ENCODE measurements at places on chromosomes 5 and 9.

DNA sequence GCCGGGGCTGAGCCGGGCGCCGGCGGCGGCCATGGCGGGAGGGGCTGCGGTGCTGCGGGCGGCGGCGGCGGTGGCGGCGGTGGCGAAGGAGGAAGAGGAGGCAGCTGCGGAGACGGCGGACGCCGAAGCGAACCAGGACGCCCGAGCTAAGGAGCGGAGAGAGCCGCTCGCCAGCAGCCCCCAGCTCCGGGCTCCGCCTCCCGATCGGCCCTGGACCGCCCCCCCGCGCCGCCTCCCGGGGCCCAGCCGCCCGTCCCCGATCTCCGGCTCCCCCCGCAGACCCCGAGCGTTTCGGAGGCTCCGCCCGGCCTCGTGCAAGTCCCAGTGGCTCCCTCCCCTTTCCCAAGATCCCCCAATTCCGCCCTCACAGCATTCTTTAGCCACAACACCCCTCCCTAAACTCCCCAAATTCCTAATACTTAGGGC is at the start of gene ASTN2:
TSS of gene ASTN2 (minus strand) at position 152 of the 426 bp plus-strand sequence. CDS start at position 33, 119 bp downstream.
- DNase-seq, result no peak

- DNase-seq, result no peak
Measured at GRCh38 chr9:29449306-29449705, 1876.0 kb upstream of the C9orf72 start.

DNA sequence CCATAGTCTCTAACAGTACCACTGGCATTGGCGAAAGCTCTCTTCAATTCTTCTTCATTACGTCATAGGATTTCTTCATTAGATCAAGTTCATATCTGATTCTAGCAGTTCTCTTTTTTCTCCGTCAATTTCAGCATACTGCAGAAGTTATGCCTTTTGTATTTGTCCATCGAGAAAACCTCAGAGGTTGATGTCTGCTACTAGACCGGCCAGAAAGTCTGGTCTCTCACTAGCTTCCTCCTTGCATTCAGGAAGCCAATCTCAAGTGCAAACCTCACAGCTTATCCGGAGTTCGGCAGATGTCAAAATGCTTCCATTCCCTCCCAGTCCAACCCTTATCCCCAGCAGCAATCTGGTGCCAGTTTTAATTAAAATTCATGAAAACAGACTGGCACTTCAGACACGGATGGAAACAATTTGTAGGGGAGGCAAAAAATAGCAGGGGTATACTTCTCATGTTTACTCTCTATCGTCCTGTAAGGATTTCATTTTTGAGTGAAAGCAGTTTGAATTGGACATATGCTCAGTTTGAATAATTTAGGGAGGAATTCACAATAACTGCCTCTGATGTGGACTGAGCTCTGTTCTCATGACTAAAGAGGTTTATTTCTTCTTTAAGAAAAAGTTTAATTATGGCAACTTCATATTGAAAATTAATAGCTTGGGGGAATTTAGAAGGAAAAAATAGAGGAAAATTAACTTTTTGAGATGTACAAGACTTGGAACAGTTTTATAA is 56.4 kb upstream of the TMC1 start:
- DNase-seq, result no peak

DNA sequence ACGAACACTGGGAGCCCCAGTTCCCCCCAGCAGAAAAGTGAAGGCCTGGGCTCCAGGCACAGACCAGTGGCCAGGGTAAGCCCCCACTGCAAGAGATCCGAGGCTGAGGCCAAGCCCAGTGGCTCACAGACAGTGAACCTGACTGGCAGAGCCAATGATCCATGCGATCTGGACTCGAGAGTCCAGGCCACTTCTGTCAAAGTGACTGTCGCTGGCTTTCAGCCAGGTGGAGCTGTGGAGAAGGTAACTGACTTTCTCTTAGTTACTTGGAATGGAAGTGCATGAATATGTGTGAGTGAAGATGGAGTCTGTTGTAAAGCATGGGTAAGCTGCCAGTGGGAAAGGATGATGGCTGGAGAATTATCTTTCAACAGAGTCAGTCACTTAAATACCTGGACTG is 99.7 kb downstream of the GOLPH3 start:
- DNase-seq, result no peak

- no peak for DNase-seq
Measured at GRCh38 chr5:151598984-151599383, 7.9 kb upstream of the FAT2 start.

- DNase-seq, result no peak
Measured at GRCh38 chr9:109248133-109248581, 72.7 kb downstream of the EPB41L4B start.

- DNase-seq, result no peak
Measured at GRCh38 chr5:113190347-113190746, 213.7 kb downstream of the DCP2 start.

DNA sequence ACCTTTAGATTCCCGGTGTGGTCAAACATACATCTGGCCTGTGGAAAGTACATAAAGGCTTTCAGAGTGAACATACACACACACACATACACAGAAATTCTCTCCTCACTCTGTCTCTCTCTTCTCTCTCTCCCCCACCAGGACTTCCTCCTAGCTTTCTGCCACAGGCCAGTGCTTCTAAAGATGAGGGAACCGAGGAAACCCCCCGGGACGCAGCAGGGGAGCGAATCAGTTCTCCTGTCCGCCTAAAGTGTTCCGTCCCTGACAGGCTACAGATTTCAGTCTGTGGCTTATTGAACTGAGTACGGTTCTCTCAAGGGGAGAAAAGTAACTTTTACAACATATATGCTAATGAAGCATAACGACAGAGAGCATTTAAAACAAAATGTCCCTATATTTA is 75.8 kb downstream of the MED27 start:
- DNase-seq, result no peak

- DNase-seq, result peak; percentile 42
Measured at GRCh38 chr9:70601000-70601951, 186.8 kb upstream of the KLF9 start.

DNA sequence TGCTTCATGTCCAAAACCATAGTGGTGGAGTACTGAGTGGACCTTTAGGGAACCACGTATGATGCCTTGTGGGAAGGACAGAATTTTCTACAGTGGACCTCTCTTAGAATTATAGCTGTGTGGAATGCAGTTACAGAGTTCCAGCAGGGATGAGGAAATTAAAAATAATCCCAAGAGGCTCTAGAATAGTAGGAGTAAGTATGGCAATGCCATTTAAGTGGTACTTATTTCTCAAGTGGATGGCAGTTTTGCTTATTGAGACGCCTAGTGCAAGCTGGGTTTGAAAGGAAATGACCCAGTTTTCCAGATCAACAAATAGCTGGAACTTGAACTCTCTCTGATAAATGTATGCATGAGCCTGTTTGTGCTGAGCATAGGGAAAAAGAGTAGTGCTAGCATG is 431.6 kb downstream of the PRR16 start:
- DNase-seq, result no peak

GRCh38 chr5:96159043-96159442 is 197.4 kb upstream of the ELL2 start:
- DNase-seq, result no peak

Data from NCI-H2081 treated with DMSO at 0.1 percent for 48 hours (cell line).